ENCODE measurements at places on chromosomes 7 and 10.

DNA sequence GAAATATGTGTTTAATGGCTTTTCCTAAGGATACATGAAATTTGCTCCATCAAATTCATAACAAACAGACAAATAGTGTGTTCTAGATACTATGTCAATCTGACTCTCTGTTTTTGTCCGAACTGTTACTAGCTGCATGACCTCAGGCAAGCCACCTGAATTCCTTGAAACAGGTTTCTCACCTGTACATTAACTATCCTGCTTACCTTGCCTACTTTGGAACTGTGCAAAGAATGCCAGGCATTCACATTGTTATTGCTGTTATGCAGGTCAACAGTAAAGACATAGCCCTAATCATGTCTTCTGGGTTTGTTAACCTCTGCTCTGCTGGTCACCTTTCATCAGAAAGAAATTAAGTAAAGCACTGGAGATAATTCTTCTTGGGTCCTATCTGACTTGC lies 1283.9 kb upstream of the CELF2 start:
- no peak for DNase-seq

GRCh38 chr7:114819616-114820362 lies 102.1 kb upstream of the MDFIC start:
- no peak for DNase-seq

- DNase-seq = no peak
These were observed 411.3 kb upstream of the AUTS2 start for GRCh38 chr7:69186974-69187373.

DNA sequence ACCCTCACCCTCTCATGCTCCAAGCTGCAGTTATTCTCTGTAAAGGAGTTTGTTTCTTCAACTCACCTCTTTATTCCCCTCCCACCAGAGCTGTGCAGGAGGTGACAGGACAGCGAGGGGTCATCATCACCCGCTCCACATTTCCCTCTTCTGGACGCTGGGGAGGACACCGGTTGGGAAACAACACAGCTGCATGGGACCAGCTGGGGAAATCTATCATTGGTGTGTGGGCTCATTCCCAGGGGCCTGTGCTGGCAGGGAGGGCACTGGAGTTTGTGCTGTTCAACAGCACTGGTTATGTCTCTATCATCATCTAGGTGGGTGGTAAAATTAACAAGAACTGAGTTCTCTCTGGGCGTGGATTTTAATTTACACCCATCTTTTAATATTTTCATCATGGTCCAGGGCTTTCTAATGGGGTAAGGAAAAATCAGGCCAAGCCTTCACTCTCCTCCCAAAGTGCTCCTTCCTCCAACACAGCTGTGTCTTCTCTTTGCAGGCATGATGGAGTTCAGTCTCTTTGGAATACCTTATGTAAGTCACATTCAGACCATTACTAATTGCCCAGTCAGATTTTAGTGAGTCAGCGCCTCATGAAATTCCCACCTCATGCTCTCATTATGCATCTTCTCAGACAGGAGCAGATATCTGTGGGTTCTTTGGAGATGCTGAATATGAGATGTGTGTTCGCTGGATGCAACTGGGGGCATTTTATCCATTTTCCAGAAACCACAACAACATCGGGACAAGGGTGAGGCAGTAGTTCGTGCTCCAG lies 61.6 kb downstream of the PRSS58 start:
- DNase-seq = no peak

GRCh38 chr7:129664029-129665012 lies 52.8 kb downstream of the NRF1 start:
- peak; percentile 71 for DNase-seq

DNA sequence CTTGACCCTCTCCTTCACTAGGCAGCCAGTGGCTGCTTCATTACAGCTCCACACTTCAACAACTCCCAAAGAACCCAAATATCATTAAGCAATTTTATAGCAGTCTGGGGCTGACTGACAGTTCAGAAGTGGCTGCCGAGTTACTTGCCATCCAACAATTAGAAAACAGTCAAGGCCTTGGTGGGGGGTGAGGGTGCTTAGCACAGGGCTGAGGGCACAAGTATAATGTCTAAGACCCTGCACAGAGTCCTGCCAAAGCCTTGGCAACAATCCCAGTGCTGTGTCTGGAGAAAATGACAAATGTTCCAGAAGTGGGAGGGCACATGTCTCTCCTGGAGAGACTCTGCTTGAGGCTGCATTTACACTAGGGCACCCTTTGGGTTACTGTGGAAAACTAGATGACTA lies 71.1 kb downstream of the CXCL12 start:
- no peak for DNase-seq

DNA sequence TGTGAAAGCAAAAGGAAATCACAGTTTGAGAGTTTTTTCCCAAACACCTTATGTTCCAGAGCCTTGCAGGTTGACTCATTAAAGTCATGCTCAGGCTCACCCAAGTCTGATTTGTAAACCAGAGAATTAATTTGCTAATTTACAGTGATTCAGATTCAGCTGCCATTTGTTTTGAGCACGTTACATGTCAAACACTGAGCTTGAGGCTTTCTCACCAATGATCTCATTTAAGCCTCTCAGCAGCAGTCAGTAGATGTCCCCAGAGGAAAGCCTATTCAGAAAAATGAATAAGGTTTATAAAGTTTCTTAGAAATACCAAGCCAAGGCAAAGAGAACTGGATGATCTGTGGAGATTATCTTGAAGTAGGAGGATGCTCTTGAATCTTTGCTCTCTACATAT lies 420.4 kb downstream of the HTR7 start:
- DNase-seq = no peak

GRCh38 chr7:148700661-148701064 lies 2.0 kb downstream of the CUL1 start:
- DNase-seq = no peak

GRCh38 chr10:59227136-59227673 lies 50.8 kb downstream of the PHYHIPL start:
- DNase-seq = no peak

GRCh38 chr7:150716939-150717338 lies 526 bp downstream of the GIMAP1 start:
- DNase-seq = no peak

GRCh38 chr10:77386838-77387237 lies 250.8 kb downstream of the KCNMA1 start:
- DNase-seq = no peak

GRCh38 chr7:51315393-51316261 lies 982 bp downstream of the COBL start:
- DNase-seq = peak; percentile 30

GRCh38 chr7:73612598-73613269 lies 11.6 kb downstream of the MLXIPL start:
- DNase-seq = no peak

Measured in GM13977 (cell line).